Foreskin keratinocyte (primary cell): ENCODE measurements at places on chromosomes 5 and 9. TPM values are rescaled to one million over a fixed set of nuclear protein-coding genes. Genes with fewer than 3 reads are reported as not detected.
A peak's percentile ranks its signal among the peaks of the same experiment; 100 is the strongest.

DNA sequence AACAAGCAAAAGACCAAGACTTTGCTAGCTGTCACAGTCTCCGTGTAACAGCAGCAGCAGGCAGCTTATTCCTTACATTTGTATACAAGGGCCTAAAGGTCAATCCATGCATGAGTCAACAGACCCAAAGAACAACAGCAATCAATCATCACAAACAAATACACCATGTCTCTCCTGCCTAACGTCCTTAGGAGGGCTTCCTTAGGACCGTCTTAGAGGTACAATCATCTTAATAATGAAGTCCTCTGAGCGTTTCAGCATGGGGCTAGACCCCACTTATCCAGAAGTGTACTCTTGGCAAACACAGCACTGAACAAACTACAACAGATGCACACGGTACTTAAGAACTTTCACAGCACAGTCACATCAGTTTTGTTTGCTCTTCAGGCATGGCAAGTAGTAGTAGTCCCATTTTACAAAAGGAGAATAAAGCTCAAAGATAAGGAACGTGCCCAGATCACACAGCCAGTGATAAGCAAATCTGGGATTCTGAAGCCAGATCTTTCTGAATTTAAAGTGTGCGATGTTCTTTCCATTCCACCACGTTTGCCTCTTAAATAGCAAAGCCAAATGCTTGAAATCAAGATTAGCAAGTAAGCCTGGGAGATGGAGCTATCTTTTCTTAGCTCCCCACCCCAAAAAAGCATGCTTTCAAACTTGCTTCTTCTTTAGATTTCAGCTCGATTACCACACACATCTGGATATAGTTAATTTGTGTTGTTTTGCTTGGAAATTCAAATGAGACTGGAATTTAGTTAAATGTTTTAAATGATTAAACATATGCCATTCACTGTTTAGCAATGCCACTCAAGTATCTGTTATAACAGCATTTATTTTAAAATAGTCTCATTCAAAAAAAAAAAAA is 24.2 kb downstream of the PSMB7 start:
- no peak for DNase-seq

GRCh38 chr5:72951671-72952468 is 4.0 kb upstream of the FCHO2 start:
- peak; percentile 78 for DNase-seq

- peak; percentile 40 for DNase-seq
These were observed 130.8 kb downstream of the C9orf152 start for GRCh38 chr9:110076894-110077725.

DNA sequence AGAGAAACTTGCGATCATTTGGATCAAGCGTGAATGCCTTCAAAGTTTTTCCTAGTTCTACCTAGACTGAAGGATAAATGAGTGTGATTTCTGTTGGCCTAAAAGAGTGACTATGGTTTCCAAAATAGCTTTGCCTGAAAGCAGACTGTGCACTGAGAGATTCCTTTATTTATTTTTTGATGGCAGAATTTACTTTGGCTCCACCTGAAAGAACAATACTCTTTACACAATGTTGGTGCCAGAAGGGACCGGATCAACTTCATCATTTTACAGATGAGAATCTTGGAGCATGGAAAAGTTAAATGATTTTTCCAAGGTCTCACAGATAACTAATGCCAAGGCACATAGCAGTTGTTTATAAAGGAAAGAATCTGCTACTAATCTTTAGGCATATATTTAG is 199.6 kb downstream of the KCTD16 start:
- DNase-seq: no peak

DNA sequence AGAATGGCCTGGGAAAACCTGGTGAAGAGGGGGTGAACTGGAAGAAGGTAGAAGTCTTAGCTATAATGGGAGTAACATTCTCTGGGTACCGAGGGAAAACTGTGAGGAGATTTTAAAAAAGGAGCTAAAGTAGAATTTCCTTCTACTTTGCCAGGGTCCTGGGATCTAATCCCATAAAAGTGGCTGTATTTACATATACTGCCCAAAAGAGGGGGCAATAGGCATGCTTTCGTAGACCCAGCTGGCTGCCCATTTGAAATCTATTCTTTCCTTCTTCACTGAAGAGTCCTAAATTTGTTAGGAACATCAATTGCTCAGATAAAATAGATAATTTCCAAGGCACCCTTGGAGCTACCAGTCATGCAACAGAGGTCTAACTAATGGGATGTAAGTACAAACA is 159.2 kb downstream of the CDC42SE2 start:
- DNase-seq: no peak

DNA sequence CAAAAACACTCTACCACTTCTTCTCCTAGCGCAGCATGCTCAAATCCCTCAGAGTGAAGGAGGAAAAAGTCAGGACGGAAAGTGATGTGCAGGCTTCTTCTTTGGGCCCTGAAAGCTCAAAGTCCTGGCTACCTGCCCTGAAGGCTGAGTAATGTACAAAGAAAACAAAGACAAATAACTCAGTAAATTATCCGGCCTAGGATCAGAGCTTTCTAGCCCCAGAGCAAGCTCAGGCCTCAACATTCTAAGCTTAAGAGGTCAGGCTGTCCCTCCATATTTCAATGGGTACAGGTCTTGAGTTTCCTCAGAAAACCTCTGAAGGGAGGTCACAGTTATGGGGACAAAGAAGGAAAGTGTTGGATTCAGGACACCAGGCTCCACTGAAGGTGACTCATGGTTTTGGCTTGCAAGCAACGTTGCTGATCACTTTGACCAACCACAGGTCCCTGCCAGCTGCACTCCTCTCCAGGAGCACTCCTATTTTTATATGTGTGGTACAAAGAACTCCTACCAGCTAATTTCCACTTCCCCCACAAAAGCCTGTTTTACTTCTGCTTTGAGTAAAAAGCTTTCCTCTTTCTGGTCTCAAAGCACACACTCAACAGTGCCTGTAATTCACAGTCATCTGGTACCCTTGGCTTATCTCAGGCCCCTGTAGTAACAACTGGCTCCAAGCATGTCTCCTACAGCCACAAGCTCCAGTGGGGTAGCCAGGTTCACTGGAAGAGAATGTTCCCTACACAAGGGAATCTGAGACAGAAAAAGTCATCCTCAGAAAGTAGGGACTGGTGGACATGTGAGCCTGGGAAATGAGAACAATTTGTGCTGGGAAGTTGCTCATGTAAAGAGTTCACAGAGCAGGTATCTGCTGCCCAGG is 115.7 kb downstream of the UGCG start:
- peak; percentile 90 for DNase-seq

DNA sequence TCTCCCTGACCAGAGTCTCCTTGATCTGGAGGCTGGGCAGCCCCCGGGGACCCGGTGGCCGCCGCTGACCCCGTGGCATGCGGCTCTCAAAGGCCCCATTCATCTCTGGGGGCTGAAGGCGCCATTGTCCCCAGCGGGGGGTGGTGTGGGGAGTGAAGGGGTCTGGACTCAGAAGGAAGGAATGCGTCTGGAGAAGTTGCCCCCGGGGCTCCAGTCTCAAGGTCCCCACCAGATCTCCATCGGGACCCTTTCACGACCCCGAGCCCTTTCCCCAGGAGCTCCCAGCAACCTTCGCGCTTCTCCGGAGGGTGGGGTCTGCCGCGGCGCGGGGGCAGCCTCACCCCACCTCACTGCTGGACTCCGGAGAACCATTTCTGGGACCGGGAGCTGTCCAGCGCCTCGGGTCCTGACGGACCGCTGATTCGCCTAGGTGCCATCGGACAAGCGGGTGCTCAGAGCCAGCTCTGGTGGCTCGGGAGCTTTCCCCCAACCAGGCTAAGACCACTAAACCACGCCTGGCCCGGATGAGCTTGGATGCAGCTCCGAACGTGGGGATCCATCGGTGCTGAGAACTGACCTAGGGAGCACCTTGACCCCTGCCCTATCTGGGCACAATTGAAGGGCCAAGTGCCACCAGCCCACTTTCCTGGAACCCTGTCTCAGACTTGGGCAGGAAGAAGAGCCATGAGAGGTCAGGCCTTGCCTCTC is 5.1 kb upstream of the PCDH1 start:
- DNase-seq: no peak

DNA sequence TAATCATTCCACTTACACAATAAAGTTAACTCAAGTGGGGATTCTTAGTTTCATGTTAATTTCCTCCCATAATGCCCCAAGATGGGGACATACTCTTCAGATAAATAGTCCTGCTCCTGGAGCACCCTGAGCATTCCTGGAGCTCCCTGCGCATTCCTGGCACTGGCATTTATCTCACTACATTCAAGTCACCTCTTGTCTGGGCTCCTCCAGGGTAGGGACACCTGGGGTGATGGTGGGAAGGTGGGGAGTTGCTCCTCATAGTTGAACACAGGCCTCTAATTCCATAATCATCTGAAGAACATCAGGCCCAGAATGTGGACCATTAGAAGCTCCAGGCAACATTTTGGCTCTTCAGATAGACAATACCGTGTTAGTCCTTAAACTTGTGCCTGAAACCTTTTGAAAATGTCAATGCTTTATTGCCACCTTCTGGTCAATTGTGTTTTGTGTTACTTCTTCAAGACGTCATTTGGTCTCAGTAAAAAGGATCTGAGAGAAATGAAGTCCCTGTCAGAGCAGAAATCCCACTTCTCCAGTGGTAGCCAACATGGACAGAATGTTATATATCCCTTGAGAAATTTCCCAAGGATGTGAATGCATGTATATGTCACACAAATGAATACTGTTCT is 14.2 kb upstream of the AGGF1 start:
- DNase-seq: peak; percentile 40

GRCh38 chr5:129135633-129136032 is 41.1 kb downstream of the ISOC1 start:
- DNase-seq: no peak

DNA sequence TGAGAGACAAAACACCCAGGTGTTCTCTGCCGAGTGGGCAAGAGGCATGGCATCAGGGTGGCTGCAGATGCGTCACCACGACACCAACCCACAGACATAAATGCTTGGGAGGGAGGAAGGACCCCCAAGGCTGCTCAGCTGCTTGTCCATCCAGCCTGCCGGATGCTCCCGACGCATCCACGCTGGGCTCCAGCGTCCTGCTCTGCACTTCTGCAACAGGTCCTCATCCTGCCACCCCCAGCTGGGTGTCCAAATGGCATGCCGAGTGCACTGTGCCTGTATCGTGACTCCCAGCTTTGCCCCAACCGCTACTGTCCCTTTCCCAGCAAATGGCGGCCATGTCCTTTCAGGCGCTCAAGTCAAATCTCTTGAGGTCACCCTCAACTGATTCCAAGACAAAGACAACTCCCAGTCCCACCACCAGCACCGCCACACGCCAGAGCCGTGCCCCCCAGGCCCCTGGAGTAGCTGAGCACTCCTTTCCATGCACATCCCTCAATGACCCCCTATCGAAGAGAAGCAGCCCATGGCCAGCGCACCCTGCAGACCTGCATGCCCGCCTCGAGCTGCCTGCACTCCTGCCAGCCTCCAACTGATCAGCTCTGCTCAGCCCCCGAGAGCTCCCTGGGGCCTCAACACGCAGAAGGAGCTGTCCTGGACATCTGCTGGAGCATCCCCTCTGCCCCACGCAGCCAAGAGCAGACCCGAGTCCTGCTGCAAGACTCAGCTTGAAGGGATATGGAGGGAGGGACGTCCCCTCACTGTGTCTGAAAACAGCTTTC is 116.7 kb downstream of the ROR2 start:
- no peak for DNase-seq

The PCDHA1 gene
- not detected in 2 replicates for total RNA-seq

The PCDHAC2 gene
- total RNA-seq: 3.4 and 4.6 TPM in 2 replicates
